ENCODE measurements at places on chromosomes 12 and 14.

GRCh38 chr14:60309867-60310552, 61.0 kb downstream of the PPM1A start:
- DNase-seq: no peak

- no peak for DNase-seq
Measured at GRCh38 chr12:11797317-11797913, 147.9 kb downstream of the ETV6 start.

- DNase-seq: no peak
Measured at GRCh38 chr12:18368594-18368993, 107.3 kb downstream of the PIK3C2G start.

DNA sequence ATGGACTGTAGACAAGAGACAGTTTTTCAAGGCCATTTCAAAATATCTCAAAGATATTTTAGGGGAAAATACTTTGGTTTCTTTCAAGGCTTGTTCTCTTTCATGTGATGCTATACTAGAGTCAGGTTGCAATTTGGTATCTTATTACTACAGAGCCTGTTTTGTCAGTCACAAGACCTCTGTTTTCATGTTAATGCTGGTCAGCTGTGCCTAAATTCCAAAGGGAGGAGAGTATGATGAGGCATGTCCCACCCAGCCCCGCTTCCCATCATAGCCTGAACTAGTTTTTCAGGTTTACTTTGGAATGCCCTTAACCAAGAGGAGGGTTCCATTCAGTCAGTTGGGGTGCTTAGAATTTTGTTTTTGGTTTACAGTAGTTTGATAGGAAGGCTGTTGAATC, 52.6 kb downstream of the GPHB5 start:
- no peak for DNase-seq

GRCh38 chr12:60345442-60345841, 749.6 kb downstream of the SLC16A7 start:
- DNase-seq: no peak

- no peak for DNase-seq
Measured at GRCh38 chr14:96991226-96991625, 194.0 kb downstream of the VRK1 start.

DNA sequence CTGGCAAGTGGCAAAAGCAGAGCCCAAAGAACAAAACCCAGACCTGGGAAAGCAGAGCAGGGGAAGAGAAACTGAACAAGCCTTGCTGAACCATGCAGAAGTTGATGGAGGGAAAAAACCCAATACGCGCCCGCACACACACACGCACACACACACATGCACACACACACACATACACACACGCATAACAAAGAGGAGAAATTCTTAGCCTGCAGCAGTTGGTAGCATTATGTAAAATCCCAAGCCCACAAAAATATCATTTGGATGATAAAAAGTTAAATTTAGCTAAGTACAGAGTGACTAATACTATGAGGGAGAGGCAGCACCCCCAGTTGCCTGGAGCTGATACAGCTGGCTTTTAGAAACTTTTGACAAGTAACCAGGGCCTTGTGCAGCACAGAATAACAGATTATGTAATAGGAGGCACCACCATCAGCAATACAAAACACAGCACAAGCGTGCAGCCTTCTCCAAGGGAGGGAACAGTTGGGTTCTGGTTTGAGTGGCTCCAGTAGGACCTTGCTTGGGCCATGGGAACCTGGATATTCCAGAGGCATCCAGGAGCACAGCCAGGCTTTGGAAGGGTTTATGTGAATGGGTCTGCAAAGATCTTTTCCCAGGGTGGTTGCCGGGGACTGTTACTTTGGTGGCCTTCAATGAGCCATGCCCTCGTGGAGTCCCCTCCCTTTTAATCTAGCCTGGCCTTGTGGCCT, 35.3 kb downstream of the PITPNM2 start:
- no peak for DNase-seq

DNA sequence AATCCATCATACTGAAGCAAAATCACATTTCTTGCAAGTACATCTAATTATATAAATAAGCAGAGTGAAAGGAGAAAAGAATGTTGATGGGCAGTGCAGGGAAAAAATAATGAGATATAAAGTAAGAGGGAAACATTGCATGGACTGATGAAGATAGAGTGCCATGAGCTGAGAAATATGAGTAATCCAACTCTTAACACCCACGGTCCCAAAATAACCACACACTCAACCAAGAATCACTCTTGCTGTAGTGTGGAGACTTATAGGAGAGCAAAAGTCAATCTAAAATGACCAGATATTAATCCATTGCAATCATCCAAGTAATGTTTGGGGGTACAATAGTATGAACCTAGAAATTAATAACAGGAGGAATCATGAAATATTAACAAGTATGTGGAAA, 40.2 kb downstream of the MYF5 start:
- no peak for DNase-seq

- DNase-seq: no peak
Measured at GRCh38 chr14:88248606-88249005, 74.5 kb downstream of the KCNK10 start.

GRCh38 chr14:96119947-96120346, 80.8 kb downstream of the C14orf132 start:
- peak; percentile 5 for DNase-seq

- no peak for DNase-seq
Measured at GRCh38 chr12:100743060-100743459, 51.5 kb upstream of the ANO4 start.

GRCh38 chr14:50230701-50231474, 490 bp downstream of the SOS2 start:
- peak; percentile 51 for DNase-seq

- DNase-seq: no peak
Measured at GRCh38 chr12:113569806-113570205, 98.1 kb upstream of the LHX5 start.

GRCh38 chr12:110917961-110918360, 2.4 kb downstream of the MYL2 start:
- no peak for DNase-seq

DNA sequence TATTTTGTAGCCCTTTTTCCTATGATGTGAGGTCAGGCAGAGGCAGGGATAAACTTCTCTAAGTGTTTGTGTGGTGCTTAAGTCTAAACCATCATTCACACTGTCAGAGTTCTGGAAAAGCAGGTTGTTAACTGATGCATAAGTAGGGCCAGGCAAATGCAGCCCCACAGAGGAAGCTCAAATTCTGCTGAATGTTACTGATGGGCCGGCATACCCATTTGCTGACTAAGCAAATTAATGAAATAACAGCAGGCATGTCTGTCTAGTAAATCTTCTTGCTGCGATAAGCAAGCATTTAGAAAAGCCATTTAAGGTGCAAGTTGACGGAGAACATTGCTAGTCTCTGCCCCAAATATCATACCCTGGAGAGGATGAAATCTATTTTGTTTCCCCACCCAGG, 523.2 kb upstream of the CCDC196 start:
- no peak for DNase-seq

GRCh38 chr14:62645649-62646048, 399.6 kb downstream of the KCNH5 start:
- DNase-seq: no peak

GRCh38 chr12:47071241-47071852, 8.1 kb upstream of the PCED1B start:
- no peak for DNase-seq

- DNase-seq: no peak
Measured at GRCh38 chr12:4984971-4985370, 58.7 kb upstream of the KCNA5 start.

- no peak for DNase-seq
Measured at GRCh38 chr14:30125322-30125979, 197.8 kb upstream of the PRKD1 start.

- DNase-seq: no peak
Measured at GRCh38 chr14:80445605-80446004, 234.3 kb upstream of the DIO2 start.

DNA sequence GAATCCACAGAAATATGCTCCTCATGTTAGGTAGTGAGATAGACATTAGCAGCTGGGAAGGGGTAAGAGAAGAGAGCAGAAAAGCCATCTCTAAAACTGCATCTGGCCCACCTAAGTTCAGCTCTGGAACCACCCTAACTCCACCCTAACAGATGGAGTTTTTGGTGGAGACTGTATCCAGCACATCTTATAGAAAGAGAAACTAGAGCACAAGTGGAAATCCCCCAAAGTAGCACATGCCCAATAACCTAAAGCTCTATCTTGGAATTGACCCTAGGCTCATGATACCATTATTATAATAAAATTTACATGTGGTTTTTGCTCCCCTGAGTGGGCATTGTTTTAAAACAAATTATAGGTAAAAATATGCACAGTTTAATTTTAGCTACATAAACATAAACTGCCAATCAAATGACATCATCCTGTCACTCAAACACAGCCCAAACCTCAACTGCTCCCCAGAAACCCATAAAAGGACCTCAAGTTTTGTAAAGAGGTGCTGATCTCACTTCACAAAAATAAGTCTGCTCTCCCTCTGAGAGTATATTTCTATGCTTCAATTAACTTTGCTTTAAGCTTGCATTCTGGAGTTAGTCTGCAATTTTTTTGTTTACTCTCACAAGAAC, 206.4 kb downstream of the PIK3C2G start:
- no peak for DNase-seq

DNA sequence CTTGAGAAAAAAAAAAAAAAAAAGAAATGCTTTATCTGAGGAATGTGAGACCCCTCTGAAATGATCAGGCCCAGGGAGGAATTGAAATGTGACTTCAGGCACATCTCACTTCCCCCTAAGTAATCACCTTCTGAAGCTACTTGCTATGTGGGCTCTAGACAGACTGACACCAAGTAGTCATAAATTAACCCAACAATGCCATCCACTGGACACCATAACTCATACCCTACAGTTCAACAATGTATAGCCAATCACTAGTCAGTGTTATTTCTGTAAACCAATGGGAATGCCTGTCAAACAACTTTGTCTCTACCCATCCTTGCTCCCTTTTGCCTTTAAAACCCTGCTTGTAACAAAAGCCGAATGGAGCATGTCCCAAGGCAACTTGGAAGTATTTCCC, 182.7 kb upstream of the TMPO start:
- DNase-seq: no peak

DNA sequence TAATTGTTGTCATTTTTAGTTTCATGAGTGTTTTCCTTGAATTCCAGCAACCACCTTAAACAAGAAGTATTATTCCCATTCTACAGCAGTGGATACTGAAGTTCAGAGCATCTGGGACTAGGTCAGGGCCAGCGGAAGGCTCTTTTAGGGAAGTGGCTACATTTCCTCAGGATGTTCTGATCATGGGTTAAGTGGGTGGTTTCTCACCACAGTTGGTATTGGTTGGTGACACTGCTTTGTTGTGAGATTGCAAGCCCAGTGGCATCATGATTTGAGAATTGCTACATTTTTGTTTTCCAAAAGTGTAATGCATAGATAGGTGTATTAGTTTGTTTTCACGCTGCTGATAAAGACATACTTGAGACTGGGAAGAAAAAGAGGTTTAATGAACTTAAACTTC, 47.1 kb downstream of the SYNE2 start:
- DNase-seq: no peak

DNA sequence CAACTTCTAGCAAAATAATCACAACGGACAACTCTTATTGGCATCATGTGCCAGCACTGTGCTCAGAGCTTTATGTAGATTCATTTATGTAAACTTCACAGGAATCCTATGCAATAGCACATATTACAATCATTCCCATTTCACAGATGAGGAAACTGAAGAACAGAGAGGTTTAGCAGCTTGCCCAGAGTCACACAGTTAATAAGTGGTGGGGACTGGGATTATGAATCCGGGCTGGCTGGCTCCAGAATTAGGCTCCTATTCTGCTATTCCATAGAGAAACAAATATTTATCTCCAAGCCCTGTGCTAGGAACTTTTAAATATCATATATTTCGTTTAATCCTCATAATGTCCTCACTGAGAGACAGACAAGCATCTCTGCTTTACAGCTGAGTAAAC, 52.4 kb upstream of the OAS1 start:
- DNase-seq: no peak

DNA sequence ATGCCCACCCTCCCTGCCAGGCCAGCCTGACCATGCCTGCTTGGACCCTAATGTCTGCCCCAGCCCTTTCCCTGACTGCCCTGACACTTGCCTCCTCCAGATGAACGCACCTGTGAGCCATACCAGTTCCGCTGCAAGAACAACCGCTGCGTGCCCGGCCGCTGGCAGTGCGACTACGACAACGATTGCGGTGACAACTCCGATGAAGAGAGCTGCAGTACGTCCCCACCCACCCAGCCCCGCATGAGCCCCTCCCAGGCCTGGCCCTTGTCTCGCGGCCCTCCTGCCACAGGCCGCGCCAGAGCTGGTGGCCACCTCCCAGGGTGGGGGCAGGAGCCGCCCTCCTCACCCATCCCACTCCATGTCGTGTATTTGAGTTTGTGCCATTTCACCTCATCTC, 14.3 kb upstream of the NXPH4 start:
- DNase-seq: no peak

DNA sequence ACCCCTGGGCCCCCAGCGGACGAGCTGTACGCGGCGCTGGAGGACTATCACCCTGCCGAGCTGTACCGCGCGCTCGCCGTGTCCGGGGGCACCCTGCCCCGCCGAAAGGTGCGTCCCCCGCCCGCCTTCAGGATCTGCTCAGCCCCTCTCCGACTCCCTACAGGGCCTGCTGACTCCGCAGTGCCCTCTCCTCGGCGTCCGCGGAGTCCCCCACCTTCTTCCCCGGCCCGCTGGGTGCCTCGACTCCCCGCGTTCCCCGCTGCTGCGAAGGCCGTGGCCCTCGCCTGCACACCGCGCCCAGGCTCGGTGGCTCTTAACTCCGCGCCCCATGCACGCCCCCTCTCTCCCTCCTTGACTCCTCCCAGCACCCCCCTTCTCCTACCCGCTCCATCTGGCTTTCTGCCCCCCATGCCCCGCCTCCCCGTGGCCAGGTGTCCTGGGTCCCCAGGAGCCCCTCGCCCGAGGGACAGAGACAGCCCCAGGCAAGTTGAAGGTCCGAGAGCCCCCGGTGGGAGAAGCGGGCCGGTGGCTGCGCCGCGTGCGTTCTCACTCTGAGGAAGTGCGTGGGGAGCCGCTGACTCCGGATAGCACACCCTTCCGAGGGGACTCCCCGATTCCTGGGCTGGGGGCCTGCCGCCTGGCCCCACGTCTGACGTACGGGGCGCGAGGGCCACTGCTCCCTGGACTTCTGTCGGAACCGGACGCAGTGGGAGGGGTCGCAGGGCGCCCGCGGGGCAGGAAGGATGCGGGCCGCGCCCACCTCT, 594 bp downstream of the TAMALIN start:
- DNase-seq: peak; percentile 45

DNA sequence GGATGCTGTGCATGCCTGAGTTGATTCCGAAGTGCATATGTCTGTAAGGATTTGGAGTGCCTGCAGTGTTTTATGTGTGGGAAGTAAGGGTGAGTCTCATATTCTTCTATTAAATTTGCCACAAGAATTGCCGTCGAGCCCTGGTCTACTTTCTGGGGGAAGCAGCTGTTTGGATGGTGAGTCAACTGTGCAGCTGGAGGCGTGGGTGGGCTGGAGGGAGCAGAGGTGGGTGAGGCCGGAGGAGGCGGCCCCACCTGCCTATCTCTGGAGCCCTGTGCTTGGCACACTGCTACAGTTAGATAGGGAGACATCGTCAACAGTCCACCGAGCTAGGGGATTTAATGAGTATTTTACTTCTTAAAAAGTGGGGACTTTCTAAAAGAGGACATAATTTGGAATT, 9.7 kb downstream of the GLRX5 start:
- no peak for DNase-seq

All from activated T-cell treated with anti-CD3 and anti-CD28 coated beads, Interleukin-2, amount 50 U/mL, for 72 hours (primary cell).